Inflammatory macrophage (primary cell): ENCODE measurements at places on chromosomes 11 and 22.

DNA sequence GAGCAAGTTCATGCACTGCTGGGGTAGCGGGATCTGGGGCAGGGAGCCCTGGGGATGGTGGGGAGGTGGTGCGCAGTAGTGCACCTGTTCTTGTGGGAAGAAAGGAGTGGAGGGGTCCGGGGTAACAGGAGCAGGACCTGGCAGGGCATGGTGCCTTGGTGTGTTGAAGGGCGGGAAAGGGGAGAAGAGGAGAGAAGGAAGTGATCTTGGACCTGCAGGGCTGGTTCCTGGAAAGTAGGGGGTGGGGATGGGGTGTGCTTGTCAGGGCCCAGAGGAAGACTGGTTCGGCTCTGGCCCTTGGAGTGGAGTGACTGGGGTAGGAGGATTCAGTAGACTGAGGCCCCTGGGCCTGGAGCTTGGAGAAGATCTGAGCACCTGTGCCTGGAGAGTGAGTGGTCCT lies 10.9 kb upstream of the CAPN5 start:
- DNase-seq: no peak

GRCh38 chr22:29509815-29510214 lies 29.8 kb downstream of the NEFH start:
- DNase-seq: no peak

- DNase-seq: peak; percentile 62
Observed at GRCh38 chr11:46616551-46617133, 385 bp downstream of the HARBI1 start.

DNA sequence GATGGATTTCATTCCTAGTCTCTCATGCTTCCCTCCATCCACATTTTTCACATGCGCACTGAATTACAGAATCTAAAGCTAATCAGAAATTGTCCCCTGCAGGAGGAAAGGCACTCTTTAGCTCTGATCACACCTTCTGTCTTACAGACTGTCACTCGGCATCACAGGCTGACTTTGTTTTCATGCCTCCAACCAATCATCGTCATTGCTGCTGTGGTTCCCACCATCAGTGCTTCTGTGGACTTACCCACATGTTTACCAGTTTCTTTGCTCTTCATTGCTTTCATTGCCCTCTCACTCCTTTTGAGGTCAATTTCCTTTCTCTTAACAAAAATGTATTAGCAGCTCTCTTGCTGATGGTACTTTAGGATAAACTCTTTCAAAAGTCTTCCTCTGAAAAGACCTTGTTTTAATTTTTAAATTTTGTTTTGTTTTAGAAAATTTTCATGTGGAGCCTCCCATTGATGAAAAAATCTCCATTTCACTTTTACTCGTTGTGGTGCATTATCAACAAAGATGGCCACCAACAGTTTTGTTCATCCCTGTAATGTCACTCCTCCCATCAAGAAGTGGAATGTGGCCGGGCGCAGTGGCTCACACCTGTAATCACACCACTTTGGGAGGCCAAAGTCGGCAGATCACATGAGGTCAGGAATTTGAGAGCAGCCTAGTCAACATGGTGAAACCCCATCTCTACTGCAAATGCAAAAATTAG lies 20.2 kb upstream of the TREH start:
- DNase-seq: no peak

DNA sequence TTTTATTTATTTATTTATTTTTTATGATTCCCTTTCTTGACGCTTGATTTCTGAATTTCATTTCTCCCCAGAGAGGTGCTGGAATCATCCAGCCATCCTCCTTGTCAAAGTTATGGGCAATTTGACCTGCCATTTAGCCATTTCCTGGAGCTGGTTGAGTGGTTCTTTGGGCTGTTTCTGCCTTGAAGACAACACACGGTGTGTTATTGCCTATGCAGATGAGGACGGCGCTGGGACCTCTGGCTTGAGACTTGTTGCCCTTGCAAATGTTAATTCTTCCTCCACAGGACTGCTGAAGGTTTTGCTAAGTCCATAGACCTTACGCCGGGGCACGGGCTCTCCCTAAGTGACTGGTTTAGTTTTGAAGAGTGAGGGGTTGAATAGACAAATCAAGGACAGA lies 147.9 kb upstream of the PLET1 start:
- no peak for DNase-seq

- DNase-seq: no peak
Observed at GRCh38 chr11:122085264-122085663, 30.8 kb downstream of the BLID start.

DNA sequence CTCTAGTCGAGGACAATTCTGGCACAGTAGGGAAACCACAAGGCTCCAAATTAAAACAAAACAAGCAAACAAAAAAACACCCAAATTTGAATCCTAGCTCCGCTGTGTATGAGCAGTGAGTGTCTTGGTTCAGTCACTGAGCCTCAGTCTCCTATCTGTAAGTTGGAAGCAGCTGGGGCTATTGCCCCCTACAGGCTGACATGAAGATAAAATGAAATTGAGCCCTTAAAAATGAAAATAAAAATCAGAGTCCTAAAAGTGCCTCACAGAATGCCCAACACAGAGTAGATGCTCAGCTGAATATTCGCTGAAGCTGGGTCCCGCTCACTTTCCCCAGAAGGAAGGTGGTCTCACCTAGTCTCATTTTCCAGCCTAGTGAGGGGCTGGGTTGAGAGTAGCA lies 65.2 kb downstream of the PDE2A start:
- peak; percentile 50 for DNase-seq

DNA sequence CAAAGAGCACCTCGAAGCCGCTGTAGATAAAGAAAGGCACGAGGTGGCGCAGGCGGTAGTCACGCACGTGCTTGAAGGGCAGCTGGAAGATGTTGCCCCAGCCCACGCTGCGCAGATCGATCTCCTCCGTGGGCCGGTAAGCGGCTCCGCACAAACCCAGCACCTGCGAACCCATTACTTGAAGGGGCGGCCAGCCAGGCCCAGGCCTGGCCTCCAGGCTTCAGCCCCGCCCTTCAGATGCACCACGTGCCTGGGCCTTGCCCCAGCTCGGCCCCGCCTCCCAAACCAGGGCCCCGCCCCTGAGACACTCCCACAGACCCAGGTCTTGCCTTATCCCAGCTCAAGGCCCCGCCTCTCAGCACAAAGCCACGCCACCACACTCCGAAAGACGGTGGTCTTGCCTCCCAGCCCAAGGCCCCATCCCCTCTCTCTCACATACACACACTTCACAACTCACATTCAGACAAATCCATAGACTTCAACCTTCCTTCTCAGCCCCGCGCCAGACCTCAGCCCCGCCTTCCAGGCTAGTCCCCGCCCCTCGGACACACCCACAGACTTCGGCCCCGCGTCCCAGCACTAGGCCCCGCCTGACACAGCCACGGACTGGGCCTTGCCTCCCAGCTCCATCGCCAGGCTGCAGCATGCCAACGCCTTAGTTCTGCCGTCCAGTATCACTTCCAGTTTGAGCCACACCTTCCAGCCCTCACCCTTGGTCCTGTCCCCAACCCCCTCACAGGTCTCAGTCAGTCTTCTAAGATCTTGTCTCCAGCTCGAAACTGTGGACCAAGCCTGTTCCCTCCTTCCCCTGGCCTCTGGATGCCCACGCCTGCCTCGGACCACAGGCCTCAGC lies 7.0 kb downstream of the UNC93B1 start:
- DNase-seq: peak; percentile 84

- peak; percentile 87 for DNase-seq
Observed at GRCh38 chr11:33731723-33732531, 4.3 kb downstream of the CD59 start.

DNA sequence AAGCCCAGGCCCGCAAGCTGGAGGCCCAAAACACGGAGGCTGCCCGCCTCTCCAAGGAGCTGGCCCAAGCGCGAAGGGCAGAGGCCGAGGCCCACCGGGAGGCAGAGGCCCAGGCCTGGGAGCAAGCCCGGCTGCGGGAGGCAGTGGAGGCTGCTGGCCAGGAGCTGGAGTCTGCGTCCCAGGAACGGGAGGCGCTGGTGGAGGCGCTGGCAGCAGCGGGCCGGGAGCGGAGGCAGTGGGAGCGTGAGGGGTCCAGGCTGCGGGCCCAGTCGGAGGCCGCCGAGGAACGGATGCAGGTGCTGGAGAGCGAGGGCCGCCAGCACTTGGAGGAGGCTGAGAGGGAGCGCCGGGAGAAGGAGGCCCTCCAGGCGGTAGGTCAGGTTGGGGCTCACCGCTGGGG lies 4.8 kb downstream of the CCDC88B start:
- no peak for DNase-seq

DNA sequence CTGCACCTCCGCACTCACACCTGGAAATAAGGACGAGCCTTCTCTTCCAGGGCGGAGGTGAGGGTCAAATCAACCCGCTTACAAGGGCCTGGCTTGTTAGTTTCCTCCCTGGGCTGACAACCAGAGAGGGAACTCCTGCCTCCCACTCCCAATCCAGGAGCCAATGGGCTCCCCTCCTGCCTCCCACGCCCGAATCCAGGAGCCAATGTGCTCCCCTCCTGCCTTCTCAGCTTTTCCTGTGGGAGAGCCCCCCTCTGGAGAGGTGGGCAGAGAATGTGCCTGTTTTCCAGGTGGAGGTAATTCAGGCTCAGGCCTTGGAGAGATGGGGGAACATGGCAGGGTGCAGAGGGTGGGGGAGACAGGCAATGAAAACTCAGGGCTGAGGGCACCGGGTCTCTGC lies 53.7 kb upstream of the TTLL12 start:
- no peak for DNase-seq

GRCh38 chr22:31950226-31950625 lies 5.9 kb downstream of the YWHAH start:
- no peak for DNase-seq

DNA sequence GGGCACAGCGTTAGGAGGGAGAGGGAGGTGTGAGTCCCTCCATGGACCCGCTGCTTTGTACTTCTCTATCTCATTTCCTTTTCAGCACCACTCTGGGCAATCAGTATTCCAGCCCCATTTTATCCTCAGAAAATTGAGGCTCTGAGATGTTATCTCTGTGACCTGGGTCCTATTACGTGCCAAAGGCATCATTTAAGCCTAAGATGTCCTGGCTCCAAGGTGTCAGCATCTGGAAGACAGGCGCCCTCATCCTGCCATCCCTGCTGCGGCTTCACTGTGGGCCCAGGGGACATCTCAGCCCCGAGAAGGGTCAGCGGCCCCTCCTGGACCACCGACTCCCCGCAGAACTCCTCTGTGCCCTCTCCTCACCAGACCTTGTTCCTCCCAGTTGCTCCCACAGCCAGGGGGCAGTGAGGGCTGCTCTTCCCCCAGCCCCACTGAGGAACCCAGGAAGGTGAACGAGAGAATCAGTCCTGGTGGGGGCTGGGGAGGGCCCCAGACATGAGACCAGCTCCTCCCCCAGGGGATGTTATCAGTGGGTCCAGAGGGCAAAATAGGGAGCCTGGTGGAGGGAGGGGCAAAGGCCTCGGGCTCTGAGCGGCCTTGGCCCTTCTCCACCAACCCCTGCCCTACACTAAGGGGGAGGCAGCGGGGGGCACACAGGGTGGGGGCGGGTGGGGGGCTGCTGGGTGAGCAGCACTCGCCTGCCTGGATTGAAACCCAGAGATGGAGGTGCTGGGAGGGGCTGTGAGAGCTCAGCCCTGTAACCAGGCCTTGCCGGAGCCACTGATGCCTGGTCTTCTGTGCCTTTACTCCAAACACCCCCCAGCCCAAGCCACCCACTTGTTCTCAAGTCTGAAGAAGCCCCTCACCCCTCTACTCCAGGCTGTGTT lies 829 bp upstream of the APOC3 start:
- DNase-seq: no peak

GRCh38 chr11:126280595-126280994 lies 2.3 kb upstream of the TIRAP start:
- DNase-seq: peak; percentile 59

DNA sequence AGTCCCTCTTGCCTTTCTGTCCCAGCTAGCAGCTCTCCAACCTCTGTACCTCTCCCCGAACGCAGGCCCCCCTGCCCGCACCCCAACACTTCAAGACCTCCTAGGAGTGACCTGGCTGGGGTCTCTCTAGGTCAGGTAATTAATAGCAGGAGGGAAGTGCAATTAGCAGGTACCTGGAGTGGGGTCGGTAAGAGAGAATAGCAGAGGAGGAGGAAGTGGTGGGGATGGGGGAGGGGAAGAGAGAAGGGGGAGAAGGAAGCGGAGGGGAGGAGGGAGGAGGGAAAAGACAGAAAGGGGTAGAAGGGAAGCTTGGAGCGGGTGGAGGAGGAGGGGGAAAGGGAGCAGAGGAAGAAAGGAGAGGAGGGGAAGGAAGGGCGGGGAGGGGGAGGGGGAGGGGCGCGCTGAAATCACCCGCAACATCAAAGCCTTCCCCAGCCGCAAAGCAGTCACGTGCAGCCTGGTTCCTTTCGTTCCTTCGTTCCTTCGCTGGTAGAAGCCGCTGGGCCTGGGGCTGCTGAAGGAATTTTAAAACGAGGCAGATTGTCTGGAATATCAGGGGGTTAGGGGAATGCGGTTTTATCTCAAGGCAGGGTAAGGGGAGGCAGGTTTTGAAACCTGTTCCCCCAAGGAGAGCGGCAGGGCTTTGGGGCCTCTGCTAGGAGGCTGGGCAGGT lies 29.3 kb upstream of the TCF20 start:
- no peak for DNase-seq

GRCh38 chr11:66015454-66015881 lies 3.7 kb downstream of the CST6 start:
- DNase-seq: no peak

DNA sequence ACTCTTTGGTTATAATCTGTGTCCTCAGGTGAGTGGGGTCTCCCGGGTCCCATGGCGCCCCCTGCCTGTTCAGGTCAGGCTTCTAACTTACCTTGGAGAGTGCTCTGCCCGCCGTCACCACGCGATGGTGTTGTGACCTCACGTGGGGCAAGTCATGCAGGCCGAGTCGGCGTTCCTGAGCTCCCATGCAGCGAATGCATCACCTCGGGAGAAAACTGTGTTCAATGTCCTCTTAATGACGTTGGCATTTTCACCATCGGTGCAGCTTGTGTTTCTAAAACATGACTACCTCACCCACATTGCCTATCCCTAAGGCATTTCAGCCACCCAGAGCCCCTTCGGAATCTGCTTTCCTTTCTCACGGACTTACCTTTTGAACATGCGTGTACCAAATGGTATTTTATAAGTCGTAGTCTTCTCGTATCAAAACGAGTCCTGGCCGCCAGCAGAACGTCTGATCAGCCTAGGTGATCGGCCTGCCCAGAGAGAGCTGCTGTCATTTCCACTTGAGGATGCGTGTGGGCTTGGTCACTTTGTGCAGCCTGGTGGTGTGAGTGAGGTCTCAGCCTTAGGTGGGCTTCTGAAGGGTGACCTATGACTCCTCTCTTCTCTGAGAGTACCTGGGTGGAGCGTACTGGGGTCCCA lies 64.8 kb downstream of the TBC1D22A start:
- DNase-seq: no peak

GRCh38 chr22:39526736-39527171 lies 5.8 kb downstream of the RPS19BP1 start:
- peak; percentile 58 for DNase-seq

- peak; percentile 31 for DNase-seq
Observed at GRCh38 chr11:64650923-64651523, 60.0 kb downstream of the SLC22A12 start.
